ENCODE measurements at places on chromosomes 5 and 9. TPM values are rescaled to one million over a fixed set of nuclear protein-coding genes. Genes with fewer than 3 reads are reported as not detected.
A peak's percentile ranks its signal among the peaks of the same experiment; 100 is the strongest.

SIT1 gene
- not detected for total RNA-seq

- no peak for DNase-seq
Observed at GRCh38 chr9:33860200-33860871, 43.4 kb downstream of the UBE2R2 start.

DNA sequence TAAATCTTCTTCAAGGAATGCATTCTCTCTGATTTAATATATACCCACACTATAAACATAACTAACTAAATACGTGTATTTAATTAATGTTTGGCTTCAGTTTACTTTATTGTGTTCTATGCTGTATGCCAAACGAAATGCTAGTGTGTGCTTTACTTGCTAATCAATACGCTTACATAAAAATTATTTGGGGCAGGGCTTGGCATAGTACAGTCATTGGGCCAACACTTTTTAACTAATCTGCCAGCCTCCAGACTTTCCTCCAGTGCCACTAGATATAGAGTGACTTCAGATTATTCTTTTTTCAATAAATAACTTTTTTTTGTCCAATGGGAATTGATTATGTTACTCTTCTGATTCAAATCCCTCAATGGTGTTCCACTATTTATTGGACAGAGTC is 8.7 kb upstream of the CARNMT1 start:
- DNase-seq = no peak

- no peak for DNase-seq
Observed at GRCh38 chr9:131090025-131090787, 6.1 kb upstream of the AIF1L start.

DNA sequence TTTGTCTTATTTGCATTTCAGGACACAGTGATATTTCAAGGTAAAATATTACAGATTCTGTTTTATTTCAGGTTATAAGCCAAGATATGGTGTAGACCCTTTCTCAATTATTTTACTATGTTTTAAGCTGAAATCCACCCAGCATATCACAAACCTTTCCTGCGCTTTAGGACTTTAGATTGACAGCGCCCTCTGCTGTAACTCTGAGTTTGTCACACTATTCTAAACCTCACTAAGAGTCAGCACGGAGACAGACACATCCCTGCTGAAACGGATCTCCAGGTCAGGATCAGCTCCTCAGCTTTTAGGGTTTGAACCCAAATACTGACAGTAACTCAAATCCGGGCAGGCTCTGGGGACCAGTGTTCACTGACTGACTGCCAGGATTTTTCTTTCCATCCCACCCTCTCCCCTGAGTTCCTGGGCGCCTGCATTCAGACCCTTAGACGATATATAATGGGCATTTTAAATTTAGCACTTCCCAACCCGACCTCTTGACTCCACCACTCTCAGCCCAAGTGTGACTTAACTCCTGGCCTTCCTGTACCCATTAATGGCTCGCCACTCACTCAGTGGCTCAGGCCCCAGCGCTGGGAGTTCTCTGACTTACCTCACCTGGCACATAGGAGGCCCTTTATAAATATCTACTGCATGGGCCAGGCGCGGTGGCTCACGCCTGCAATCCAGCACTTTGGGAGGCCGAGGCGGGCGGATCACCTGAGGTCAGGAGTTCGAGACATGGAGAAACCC is 33.5 kb downstream of the TLX3 start:
- DNase-seq = peak; percentile 64

EPB41L4A gene
- 2.8 TPM for total RNA-seq

DNA sequence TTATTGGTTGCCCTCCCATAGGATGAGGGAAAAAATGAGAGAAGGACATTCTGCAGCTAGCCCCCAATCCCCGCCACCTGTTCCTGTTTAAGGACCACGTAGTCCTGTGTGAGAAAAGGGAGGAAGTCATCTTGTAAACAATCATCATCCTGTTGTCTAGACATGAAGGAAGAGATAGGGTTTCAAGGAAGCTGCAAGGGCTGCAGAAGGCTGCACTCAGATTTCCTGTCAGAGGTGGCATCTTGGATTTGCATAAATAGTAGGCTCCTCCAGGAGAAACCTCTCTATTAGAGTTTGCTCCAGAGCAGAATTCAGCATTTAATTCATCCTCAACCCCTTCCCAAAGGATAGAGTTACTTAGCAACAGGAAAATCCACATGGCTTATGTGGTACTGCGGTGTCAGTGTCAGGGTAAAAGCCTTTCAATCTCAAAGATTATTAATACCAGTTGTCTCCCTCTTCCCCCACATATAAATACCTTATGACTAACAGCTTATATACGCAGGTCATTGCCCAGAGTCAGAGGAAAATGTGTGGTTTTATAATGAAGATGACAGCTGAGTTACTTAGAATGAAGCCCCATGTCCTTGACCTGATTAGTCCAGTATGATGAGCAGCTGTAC is 4.6 kb upstream of the DNAJC18 start:
- DNase-seq = no peak

FAM169A gene
- 23.2 TPM for total RNA-seq

DNA sequence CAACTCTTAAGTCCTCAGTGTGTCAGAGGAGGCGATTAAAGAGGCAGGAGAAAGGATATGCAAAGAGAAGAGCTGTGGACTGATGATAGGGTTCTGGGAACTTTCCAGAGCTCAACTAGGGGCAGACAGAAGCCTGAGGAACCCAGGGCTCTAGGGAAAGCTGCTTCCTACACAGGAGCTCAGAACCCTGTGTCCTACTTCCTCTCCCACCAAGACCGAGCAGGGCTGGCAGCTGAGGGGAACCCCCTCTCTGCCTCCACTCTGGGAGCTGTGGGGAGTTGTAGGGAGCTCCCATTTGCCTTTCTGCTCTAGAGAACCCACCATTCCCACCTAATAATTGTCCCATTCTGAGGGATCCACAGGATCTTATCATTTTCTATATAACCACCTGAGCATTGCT is 674.3 kb downstream of the ACTL7B start:
- DNase-seq = no peak

- DNase-seq = no peak
Observed at GRCh38 chr5:541539-542318, 17.5 kb upstream of the SLC9A3 start.

DNA sequence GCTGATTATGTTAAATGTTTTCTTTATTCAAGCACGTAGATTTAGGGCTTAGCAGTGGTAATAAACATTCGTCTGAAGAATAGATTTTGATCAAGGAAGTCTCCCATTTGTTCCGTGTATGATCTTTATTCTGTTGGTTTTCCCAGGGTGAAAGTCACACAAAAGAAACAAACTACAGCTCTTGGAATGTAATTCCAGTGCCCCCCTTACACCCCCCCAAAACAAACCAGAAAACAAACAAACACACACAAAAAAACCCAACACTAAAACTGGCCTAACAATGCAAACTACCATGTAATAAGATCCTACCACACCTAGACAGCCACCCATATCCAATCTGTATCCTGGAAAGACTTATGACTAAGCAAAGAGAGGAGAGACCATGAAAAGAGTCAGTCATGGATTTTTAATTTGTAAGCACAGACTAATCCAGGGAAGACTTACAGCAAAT is 196.2 kb upstream of the ELL2 start:
- DNase-seq = no peak
